ENCODE measurements at places on chromosomes 7 and 10.

DNA sequence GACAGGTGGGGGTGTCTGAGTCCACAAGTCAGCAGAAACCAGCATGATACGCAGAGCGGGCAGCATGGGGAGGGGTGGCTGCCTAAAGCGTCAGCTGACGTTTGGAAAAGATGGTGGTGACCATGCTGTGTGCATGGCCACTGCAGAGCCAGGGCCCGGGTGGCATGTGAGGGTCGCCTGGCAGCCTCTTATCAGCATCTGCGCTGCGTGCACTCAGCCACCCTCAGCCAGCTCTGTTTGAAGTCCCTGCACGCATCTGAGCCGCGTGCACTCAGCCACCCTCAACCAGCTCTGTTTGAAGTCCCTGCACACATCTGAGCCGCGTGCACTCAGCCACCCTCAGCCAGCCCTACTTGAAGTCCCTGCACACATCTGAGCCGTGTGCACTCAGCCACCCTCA is 61.5 kb downstream of the WDR37 start:
- no peak for DNase-seq

- no peak for DNase-seq
Measured at GRCh38 chr10:72162978-72163377, 52.8 kb upstream of the ANAPC16 start.

DNA sequence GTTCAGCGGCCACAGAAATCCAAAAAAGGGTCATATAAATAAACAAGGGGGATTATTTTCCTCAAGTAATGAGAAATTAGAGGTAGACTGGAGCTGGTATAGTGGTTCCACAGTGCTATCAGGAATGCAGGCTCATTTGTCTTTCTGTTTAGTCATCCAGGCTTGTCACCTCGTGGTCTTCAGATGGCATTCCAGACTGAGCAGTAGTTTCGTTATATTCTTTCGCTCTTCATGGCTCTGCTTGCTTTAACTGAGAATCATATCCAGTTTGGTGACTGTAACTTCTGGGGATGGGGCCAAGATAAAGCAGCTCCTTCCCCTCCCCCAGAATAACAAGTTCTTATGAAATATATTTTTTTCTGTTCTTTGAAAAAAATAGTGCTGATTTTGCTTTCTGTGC is 9.5 kb downstream of the ANKIB1 start:
- DNase-seq = no peak

DNA sequence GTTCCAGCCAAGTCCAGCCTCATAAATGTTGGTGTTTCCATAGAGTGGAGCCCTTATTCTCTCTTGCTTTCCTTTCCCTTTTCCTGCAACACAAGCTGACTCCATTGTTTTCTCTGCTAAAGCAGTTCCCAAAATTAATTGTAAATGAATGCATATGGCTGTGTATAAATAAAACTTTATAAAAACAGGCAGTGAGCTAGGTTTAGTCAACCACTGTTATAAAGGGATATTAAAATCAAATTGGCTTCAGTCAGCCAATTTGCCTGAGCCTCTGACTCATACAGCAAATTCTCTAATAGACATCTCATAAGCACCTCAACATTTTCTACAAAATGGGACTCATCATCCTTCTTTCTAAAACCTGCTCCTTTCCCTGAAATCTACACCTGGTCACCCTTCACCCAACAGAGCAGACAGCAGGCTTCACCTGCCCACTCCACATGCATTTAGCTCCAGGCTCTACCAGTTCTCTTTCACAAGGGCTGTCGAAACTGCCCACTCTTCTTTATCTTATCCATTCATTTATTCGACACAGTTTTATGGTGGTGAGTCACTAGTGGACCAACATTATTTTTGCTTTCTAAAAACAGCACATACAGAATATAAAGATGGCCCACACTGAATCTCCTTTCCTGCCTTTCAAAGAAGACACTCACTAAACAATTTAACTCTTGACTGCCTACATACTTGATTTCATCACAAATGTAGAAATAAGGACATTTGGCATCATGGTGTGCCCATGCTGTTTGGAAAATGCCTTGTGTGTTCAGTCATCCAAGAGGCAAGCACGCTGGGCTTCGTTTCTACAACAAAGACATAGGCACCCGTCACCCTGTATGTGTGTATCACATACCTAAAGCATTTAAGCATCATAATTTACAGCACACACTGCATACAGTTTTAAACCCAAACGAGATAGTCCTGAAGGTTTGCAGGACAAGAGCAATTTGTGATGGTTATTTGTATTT is 74.6 kb upstream of the C7orf33 start:
- no peak for DNase-seq

DNA sequence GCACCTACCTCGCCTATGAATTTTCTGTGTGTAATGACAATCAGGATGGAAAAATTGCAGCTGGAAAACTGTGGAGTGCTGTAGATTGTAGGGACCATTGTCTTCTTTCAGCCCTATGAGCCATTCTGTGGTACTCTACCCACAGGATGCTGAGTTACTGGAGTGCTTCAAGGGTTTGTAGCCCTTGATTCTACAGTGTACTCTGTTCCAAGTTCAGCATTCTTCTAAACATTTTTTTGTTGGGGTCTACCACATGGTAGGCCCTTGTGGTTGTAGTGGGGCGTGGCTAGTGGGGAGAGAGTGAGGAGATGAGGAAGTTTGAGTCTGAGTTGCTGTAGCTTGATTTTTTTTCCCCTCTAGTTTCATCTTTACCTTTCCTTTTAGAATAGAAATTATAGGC is 33.5 kb downstream of the REEP3 start:
- DNase-seq = peak; percentile 4
